ENCODE measurements at places on chromosomes 16 and 17.

- no peak for DNase-seq
Measured at GRCh38 chr17:8226536-8227237, 16.3 kb upstream of the AURKB start.

- no peak for DNase-seq
Measured at GRCh38 chr16:66878067-66878466, 2.2 kb upstream of the PDP2 start.

DNA sequence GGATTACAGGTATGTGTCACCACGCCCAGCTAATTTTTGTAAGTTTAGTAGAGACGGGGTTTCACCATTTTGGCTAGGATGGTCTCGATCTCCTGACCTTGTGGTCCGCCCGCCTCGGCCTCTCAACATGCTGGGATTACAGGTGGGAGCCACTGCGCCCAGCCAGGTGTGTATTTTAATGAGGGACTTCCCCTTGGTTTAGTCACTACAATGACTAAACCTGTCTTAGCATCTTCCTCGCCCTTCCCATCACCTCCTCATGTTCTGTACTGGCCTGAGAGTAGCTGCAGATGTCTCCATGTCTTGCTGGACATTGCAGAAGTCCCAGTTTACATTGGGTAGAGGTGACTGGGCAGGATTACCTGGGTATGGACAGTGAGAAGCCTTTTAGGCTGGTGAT, 9.6 kb downstream of the SLC7A6 start:
- DNase-seq: no peak

GRCh38 chr17:2400474-2400866, 390 bp downstream of the MNT start:
- no peak for DNase-seq

GRCh38 chr16:57651344-57652333, 16.5 kb upstream of the ADGRG3 start:
- no peak for DNase-seq

DNA sequence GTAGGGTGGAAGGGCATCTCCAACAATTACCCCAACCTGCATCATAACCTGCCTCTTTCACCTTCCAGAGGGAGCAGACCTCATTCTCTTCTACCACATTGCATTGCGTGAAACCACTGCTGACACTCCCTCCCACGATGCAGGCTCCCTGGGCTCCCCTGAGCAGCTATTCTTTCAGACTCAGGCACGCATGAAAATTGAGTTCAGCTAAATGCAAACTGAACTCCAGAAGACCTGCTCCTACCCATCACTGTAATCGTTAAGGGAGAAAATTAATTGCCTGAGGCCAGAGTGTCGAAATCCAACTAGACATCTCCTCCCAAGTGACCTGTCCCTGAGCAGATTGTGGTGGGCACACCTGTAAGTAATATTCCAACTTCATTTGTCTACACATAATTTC, 186.0 kb downstream of the GRIN2A start:
- no peak for DNase-seq

DNA sequence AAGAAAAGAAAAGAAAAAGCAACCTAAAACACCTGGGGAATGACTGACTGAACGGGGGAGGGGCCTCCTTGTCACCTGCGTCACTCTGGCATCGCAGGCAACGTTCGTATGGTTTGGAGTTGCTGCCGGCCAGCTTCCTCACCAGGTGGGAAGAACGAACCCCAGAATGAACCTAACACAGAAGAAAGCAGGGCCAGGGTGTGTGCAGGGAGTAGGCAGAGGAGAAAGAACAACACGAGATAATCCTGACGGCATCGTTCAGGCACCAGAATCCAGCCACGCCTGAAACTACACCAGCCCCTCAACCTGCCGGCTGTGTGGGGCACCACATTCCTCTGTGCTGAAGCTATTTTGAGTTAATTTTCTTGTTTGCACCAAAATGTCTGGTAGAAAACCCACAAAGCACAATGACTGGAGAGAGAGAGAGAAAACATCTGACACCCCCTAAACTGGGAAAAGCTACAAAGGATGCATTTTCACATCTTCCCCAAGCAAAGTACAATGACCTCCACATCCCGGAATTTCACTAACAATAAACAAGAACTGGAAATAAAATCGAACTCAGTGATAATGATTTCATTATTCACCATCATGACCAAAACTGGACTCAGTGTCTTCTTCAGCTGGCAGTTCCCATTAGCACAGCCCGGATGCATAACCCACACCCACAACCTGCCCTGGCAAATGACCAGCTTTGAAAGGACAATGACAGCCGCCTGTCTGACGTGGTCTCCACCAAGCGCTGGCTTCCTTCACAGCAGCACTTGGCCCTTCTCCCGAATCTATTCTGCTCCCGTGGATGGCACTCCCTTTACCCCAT, 23.6 kb downstream of the RAB40B start:
- DNase-seq: no peak

DNA sequence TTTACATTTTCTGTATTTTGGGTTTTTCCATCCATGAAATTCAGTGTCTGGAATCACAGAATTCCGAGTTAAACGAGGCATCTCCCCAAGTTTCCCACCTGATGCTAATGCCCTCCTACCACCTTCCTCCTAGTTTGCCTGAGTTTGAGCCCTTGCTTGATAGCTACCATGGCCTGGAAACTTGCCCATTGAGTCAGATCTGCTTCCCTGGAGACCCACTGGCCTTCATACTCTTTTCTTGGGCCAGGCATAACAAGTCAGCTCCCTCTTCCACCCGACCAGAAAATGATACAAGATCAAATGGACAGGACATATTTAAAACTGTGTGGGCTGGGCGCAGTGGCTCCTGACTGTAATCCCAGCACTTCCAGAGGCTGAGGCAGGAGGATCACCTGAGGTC, 10.2 kb downstream of the SETD1A start:
- DNase-seq: no peak

DNA sequence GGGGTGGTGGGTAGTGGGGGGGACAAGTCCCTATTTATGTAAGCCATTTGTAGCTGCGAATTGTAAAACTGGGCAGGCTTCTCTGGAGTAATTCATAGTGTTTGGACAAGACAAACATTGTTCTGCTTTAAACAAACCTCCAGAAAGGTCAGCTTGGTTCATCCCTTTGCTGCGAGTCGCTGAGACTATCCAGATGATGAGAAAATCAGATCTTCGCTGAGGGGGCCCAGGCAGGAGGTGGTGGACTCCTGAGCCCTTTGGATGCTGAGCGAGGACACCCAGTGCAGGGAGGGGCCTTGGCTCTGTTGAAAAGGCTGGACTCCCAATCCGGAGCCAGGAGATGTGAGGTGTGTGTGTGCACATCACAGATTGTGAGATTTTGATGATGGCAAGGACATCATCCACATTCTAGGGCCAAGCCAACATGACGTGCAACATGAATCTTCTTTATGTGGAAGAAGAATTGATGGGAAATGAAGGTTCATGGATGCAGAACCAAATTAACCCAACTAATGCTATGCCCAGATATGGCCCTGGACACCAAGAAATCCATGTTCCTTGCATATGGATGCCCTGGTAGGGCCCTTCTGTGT, 15.0 kb upstream of the NTN1 start:
- no peak for DNase-seq

GRCh38 chr16:10242097-10242496, 59.9 kb upstream of the GRIN2A start:
- DNase-seq: no peak
